SK-MEL-5 (cell line): ENCODE measurements at places on chromosomes 2 and 18.

DNA sequence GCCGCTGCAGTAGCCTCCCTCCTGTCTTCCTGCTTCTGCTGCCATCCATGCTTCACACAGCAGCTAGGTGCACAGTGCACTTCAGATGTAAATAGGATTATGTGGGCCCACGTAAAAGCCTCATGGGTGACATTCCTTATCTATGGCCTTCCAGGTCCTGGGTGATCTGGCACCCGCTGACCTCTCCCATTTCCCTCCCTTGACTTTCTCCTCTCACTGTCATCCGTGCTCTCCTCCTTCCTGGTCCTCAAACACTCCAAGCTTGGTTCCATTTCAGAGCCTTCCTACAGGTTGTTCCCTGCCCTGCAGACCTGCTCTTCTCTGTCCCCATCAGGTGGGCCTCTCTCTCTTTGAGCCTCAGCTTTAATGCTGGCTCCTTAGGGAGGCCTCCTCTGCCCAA is 4.0 kb upstream of the SMYD5 start:
- DNase-seq = no peak

- DNase-seq = no peak
These were observed 62.3 kb downstream of the ROCK1 start for GRCh38 chr18:21049306-21049705.

GRCh38 chr2:70979180-70979488 is 704 bp downstream of the ANKRD53 start:
- DNase-seq = no peak

- DNase-seq = no peak
These were observed 6.9 kb upstream of the MAP4K4 start for GRCh38 chr2:101690547-101691152.
